ENCODE measurements at places on chromosomes 1 and 21.

DNA sequence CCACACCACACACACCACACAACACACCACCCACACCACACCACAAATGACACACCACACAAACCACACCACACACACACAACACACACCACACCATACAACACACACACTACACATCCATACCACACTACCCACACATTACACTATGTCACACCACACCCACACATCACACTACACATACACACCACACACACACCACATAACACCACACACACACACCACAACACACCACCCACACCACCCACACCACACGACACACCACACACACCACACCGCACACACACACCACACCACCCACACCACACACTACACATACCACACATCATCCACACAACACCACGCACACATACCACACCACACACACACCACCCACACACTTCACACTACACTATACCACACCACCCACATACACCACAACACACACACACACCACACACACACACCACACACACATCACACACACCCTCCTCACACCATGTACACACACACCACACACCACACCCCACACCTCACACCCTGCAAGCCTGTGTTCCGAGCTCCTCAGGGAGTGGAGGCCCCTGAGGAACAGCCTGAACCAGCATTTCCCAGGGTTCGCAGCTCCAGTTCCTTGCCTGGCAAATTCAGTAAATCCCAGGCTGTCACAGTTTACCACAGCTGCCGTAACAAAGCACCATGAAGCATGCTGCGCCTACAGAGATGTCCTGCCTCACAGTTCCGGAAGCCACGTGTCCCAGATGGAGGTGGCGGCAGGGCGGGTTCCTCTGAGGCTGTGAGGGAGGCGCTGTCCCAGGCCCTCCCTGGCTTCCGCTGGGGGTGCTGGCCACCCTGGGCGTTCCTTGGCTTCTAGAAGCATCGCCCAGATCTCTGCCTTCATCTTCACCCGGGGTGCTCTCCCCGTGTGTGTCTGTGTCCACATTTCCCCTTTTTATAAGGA, 69.8 kb upstream of the ATP5PO start:
- no peak for DNase-seq

DNA sequence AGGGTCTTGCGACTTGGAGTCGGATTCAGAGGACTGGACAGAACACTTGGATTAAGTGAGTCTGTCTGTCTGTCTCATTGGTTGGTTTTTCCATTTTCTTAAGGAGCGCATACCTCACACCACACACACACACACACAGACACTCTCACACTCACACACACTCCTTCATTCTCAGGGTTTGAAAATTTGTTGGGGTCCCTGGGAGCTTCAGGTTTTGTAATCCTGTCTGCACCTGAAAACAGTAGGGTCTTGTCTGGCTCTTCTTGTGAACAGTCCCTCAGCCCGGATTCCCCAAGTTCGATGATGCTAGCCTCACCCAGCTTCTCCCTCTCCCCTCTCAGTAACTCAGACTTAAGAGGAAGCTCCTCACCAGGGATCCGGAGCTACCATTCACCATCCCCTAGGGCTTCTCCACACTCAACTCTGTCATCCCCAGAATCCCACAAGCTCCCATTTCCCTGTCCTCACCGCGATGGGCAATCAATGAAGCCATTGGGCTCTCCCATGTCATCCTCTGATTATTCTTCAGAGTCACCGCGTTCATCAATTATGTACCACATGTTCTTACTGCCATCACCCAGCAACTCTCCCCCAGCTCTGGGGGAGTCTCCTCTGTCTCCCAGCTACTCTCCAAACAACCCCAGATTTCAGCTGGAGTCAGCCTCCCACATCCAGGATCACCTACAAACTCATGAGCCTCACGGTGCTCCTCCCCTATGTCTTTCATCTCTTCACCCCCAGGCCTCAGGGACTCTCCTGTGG, 1530.9 kb upstream of the TPTE start:
- no peak for DNase-seq

GRCh38 chr1:236623371-236624166, 19.3 kb upstream of the HEATR1 start:
- DNase-seq, result no peak

DNA sequence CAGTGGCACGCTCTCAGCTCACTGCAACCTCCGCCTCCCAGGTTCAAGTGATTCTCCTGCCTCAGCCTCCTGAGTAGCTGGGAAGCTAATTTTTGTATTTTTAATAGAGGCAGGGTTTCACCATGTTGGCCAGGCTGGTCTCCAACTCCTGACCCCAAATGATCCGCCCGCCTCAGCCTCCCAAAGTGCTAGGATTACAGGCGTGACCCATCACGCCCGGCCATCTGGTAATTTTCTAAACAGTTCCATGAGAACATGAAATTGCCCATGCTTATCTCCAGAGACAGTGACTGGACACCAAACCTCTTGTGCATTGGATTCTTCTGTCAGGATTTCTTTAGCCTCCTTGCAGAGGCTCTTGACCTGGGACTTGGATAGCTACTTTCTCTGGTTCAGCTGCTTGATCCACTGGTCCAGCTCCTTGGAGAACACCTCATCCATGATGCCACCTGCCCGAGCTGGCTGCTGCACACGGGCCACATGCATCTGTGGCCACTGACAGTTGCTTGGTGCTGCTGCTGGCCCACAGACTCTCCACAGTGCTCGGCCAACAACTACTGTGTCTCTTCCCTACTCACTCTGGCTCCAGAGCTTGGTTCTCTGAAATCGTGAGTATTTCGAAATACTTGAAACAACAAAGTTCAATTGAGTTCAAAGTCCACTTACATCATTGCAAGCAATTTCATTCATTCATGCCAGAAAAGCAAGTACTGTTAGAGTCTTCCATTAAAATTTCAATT, 40.0 kb upstream of the CTPS1 start:
- no peak for DNase-seq

- no peak for DNase-seq
Measured at GRCh38 chr1:37890378-37891014, 31.1 kb upstream of the MTF1 start.

DNA sequence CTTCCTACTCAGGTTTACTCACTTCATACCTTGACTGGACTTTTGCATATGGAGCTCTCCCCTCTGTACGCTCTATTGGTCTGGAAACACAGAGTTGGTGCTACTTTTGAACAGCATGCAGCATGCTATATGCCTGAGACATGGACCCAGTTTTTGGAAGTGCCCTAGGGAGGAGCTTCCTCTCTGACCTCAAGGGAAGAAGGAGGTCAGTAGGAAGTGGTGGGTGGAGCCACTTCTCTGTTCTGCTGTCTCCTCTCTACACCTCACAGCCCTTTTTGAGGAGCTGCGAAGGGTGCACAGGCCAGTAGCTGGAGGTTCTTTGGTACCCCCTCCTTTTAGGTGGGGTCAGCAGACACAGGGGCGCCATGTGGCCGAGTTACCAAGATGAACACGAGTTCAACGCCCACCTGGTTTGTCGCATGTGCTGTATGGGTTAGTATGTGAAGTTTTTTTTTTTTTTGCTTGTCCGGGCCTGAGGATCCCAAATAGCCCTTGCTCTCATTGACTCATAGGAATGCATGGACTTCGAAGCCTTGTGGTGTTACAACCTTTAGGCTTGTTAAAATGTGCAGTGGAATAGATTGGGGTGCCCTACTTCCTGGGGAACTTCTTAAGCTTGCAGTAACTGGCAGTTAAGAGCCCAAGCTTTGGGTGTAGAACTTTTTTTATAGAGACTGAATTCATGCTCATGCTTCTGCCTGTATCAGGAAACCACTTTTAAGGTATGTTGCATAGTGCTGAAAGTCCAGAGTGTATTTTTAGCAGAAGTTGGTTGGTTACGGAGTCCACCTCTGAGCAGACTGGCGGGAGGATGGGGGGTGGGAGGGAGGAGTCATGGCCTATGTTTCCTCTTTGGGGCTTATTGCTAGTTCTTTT, 10.7 kb downstream of the MACF1 start:
- DNase-seq, result no peak

GRCh38 chr21:37496972-37497371, 130.4 kb downstream of the DYRK1A start:
- DNase-seq, result no peak

GRCh38 chr1:42846257-42847110, at the start of gene ZNF691:
Gene ZNF691, plus strand, starts transcription at chr1:42846613. Its CDS starts 3,046 bp downstream, at chr1:42849659.
- DNase-seq, result peak; percentile 96

GRCh38 chr21:44492567-44493385, 37.5 kb downstream of the LRRC3 start:
- DNase-seq, result no peak

DNA sequence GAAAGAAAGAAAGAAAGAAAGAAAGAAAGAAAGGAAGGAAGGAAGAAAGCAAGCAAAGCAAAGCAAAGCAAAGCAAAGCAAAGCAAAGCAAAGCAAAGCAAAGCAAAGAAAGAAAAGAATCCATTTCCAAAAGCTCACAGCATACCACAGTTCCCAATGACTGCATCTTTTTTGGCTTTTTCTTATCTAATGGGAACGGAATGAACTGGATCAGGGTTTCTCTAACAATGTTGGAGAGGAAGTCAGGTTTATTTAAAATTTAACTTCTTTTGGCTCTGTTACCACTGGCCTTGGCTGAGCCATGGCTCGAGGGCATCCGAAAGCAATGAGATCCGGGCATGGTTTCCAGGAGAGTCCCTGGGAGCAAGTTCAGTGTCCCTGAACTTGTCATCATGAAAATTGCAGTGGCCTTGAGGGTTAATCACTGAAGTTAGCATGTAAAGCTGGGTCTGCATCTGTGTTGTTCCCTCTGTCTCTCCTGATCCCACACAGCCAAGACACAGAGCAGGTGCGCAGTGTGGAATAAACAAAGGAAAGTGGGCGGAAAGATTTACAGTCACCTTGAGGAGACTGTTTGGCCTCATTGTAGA, 34.6 kb upstream of the CTPS1 start:
- DNase-seq, result no peak

GRCh38 chr1:200323856-200324400, 85.9 kb downstream of the ZNF281 start:
- DNase-seq, result no peak

Measured in left hindlimb (tissue), 1 donor.